NCI-H187 (cell line): ENCODE measurements at places on chromosomes 5 and 9.

- no peak for DNase-seq
Observed at GRCh38 chr5:1011226-1011631, 2.6 kb downstream of the NKD2 start.

GRCh38 chr5:175902026-175902425 lies 30.6 kb downstream of the CPLX2 start:
- DNase-seq: no peak

GRCh38 chr9:134405527-134405926 lies 79.3 kb downstream of the RXRA start:
- no peak for DNase-seq

DNA sequence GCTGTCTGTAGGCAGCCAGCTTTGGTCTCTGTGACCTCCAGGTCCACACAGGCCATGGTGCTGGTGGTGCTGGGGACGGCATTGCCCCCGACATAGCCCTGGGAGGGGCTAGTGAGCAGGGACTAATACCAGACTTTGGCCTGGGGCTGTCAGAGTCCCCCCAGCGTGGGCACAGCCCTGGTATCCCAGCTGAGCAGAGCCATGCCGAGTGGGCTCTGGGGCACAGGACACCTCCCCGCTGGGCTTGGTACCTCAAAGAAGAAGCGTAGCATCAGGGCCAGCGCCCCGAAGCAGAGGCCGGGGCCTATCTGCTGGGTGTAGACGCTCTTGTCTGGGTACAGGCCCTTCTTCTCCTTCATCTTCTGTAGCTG lies 9.5 kb downstream of the MYMK start:
- DNase-seq: no peak

GRCh38 chr9:106174346-106174745 lies 480.0 kb downstream of the TMEM38B start:
- DNase-seq: no peak

DNA sequence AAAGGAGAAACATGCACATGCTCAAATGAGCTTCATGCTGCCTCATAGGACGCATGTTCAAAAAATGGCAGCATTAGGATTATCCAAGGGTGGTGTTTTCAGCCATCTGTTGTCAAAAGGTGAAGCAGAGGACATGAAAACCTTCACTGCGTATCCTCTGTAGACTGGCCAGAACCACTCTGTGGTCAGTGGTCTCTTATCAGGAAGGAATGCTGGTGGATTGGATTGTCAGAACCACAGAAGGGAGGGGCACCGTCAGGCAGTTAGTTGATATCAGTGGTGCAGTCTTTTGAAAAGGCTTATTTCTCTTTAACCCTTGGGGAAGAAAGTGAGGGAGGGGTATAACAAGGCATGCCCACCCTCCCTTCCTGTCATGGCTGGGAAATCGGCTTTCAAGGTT lies 100.1 kb downstream of the FBXL7 start:
- no peak for DNase-seq

DNA sequence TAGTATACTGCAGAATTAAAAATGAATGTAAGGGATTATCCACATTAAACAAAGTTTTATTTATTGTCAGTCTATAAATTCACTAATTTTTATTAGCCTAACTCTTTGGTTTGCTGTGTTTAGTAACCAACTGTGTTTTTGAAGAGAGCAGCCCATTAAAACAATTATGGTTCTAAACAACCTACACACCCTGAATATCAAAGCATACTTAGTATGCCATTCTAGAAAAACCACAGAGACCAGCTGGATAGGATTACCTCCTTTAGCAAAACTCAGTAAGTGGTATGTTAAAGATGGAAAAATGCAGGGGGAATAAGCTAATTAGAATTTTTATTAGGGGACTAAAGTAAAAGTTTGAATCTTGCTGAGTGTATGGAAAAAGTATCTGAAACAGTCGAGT lies 1981.7 kb upstream of the NUDT12 start:
- no peak for DNase-seq

DNA sequence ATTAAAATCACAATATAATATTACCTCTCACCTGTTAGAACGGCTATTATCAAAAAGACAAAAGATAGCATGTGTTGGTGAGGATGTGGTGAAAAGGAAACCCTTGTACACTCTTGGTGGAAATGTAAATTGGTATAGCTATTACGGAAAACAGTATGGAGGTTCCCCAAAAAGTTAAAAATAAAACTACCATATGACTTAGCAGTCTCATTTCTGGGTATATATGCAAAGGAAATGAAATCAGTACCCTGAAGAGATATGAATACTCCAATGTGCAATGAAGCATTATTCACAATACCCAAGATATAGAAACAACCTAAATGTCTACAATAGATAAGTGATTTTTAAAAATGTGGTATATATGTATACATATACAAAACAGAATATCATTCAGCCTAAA lies 199.9 kb downstream of the SNX18 start:
- no peak for DNase-seq
